DMS79 treated with DMSO at 0.1 percent for 48 hours (cell line): ENCODE measurements at places on chromosomes 5 and 9.

GRCh38 chr5:174344335-174344734, 298.8 kb downstream of the NSG2 start:
- no peak for DNase-seq

- no peak for DNase-seq
Measured at GRCh38 chr9:117987945-117988344, 283.7 kb downstream of the TLR4 start.

DNA sequence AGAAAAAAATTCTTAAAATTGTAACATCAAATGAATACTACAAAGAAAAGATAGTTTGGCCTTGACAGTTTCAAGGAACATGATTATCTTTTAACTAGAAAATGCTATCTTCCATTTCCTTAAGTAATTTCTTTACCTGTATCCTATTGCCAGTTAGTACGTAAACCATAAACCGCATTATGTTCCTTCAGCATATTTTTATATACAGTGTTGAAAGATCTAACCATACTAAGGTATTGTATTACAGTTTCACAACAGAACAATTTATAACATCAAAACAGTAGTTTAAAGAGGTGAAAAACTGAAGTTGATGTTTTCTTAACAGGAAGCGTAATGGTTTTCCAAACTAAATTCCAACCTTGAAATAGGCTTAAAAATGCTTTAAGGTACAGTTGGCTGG, 45.1 kb downstream of the GLRX start:
- DNase-seq = no peak

GRCh38 chr5:126373375-126374108, 49.7 kb upstream of the GRAMD2B start:
- no peak for DNase-seq

- no peak for DNase-seq
Measured at GRCh38 chr9:109856785-109857184, 76.8 kb downstream of the PALM2AKAP2 start.

DNA sequence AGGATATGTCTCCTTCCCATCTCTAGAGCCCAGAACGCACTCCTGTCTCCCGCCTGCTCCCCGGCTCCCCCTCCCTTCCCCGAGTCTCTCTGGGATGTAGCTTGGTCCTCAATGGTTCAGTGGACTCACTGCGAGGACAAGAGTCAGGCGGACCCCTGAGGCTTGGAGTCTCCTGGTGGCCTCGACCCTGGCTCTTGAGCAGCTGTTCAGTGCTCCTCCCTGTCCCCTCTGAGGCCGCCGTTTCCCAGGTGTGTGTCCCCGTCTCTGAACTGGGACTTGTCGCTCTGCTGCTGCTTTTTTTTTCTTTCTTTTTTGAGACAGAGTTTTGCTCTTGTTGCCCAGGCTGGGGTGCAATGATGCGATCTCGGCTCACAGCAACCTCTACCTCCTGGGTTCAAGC, 44.8 kb upstream of the IER5L start:
- no peak for DNase-seq

- no peak for DNase-seq
Measured at GRCh38 chr5:150623878-150624216, 16.6 kb upstream of the SYNPO start.

- DNase-seq = peak; percentile 28
Measured at GRCh38 chr5:93327605-93328004, 253.4 kb downstream of the NR2F1-AS1 start.

- DNase-seq = peak; percentile 3
Measured at GRCh38 chr9:70639853-70640814, 225.7 kb upstream of the KLF9 start.

DNA sequence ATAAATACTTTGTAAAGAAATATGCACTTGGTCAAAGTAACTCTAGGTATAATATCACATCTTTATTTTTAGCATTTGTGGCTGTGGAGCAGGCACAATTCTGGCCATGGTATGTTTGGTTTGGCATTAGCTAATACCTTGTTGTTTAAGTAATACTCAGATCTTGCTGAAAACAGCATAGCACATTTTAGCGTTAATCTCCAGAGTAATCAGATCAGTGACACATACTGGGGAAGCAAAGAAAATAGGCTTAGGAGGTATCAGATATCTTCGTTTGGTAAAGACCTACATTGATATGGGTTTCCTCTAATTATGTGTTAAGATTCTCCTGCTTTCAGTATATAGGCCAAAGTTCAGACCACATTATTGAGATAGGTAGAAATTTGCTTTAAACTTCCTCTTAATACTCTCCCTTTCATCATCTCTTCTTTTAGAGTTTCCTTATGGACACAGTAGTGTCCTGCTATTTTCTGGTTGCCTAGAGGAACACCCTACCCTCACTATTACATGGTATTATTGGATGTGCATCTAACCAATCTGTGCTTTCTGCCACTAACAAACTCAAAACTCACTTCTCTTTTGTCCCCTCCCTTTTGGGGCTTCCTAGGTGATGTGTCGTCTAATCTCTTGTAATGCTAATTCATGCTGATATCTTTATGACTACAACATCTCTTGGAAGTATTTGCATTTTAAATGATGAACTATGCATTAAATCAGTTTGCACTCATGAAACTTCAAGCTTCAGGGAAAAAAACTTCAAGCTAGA, 437.3 kb upstream of the ADAMTSL1 start:
- DNase-seq = no peak
